ENCODE measurements at places on chromosomes 6 and 20.
A peak's percentile ranks its signal among the peaks of the same experiment; 100 is the strongest.

GRCh38 chr6:108895571-108895970, 47.3 kb downstream of the ARMC2 start:
- DNase-seq = no peak

- no peak for DNase-seq
Measured at GRCh38 chr20:23136893-23137745, 51.0 kb upstream of the CD93 start.

DNA sequence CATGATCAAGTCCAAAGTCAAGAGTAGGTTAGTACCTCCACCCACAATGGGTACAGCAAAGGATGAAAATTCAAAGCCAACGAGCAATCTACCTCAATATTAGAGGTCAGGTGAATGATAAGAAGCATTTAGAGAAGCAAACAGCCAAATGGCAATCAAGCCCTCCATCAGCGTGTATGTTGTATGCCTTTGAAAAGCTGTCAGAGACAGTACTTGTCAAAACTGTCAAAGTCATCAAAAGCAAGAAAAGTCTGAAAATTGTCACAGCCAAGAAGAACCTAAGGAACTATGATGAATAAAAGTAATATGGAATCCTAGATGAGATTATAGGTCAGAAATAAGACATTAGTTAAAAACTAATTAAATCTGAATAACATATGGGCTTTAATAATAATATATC, 99.3 kb downstream of the PCSK2 start:
- no peak for DNase-seq

DNA sequence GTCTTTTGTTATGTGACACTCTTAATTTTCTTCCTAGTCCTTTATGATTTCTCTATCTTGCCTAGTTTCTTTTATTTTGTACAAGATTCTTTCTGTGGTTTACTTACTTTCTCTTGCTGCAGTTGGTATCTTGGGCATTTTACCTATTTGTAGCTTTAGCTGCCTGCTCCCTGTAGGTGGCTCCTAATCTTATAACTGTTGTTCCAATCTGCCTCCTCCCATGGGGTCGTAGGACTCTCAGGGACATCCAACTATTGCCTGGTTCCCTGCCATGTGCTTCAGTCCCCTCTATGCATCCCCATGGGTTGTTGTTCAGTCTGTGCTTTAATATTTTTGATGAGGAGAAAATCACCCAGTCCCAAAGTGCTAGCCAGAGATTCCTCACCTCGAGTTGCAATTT, 31.4 kb downstream of the RIN2 start:
- DNase-seq = no peak

GRCh38 chr6:39902786-39903465, 31.3 kb downstream of the MOCS1 start:
- no peak for DNase-seq

- no peak for DNase-seq
Measured at GRCh38 chr6:130138116-130138908, 84.4 kb downstream of the SAMD3 start.

GRCh38 chr6:35794536-35795452, 2.3 kb downstream of the CLPS start:
- no peak for DNase-seq

GRCh38 chr6:168704678-168705077, 263.7 kb downstream of the SMOC2 start:
- DNase-seq = no peak

DNA sequence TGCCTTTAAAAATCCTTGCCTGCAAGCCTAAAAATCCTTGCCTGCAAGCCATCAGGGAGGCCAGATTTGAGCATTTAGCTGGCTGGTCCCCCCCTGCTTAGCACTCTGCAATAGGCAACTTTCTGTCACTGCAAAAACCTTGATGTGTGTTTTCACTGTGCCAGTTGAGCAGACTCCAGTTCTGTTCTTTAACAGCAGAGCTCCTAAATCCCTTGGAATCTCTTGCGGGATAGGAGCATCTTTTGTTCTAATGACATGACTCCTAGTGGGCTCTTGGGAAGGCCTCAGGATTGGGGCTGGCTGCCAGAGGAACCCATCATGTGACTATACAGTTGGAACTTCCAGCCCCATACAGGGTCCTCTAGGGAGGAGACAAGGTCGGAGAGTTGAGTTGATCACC, 50.4 kb downstream of the FAM184A start:
- no peak for DNase-seq

DNA sequence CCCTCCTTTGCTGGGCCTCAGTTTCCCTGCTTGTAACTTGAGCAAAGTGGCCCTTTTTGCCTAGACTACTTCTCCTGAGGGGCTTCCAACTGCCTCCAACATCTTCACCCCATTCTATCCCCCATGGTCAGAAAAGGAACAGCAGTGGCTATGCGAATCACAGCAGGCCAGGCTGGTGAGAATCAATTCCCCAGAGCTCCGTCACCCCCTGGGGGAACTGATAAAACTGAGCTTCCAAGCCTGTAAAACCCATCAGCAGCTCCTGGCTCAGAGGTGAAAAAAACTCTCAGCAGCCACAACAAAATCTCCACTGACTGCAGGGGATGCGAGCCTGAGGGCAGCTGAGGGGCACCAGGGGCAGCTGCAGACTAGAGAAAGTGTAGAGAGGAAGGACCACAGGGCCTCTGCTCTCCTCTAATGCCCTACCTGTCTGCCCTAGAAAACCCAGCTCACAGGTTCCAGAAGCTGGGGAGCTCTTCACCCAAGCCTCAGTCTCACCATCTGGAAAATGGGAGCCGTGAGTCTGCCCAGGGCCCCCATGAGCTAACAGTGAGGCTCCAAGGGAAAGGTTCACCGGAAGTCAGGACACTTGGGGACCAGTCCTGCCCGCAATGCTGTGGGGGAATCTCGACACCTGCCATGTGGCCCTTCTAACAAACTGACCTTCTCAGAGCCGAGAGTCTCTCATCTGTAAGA, 120.6 kb downstream of the GRM4 start:
- DNase-seq = no peak

GRCh38 chr20:1469925-1470571, 3.4 kb upstream of the NSFL1C start:
- no peak for DNase-seq

DNA sequence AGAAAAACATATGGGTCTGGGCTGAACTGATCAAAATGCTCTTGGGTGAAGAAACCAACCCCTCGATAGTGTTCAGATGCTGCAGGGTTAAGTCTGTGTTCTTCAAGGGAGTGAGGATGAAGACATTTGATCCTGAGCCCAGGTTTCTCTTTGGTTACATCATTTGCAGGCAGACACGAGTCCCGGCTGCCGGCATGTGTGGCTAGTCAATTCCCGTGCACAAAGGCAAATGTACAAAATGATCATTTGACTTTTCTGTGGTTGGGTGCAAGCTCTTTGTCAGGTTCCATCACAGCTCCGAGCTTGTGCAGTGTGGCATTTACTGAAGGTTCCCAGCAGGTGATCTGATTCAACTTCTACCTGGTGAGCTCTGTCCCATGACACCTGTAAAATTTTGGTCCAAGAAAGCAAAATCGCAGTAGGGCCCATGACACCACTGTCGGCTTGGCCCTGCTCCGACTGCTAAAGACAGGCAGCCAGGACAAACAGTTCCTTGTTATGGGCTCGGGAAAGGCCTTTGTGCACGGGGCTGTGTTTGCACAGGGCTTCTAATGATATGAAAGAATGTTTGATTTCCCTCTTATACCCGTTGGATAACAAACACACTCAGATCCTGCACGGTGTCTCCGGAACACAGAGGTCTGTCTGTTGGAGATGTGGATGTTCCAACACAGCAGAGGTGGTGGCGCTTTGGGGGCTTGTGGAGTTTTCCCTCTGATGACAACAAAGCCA, 46.9 kb downstream of the GJA10 start:
- DNase-seq = no peak

- DNase-seq = no peak
Measured at GRCh38 chr6:1903780-1904465, 294.2 kb downstream of the FOXC1 start.

GRCh38 chr6:157898169-157898568, 75.1 kb downstream of the SNX9 start:
- peak; percentile 21 for DNase-seq

DNA sequence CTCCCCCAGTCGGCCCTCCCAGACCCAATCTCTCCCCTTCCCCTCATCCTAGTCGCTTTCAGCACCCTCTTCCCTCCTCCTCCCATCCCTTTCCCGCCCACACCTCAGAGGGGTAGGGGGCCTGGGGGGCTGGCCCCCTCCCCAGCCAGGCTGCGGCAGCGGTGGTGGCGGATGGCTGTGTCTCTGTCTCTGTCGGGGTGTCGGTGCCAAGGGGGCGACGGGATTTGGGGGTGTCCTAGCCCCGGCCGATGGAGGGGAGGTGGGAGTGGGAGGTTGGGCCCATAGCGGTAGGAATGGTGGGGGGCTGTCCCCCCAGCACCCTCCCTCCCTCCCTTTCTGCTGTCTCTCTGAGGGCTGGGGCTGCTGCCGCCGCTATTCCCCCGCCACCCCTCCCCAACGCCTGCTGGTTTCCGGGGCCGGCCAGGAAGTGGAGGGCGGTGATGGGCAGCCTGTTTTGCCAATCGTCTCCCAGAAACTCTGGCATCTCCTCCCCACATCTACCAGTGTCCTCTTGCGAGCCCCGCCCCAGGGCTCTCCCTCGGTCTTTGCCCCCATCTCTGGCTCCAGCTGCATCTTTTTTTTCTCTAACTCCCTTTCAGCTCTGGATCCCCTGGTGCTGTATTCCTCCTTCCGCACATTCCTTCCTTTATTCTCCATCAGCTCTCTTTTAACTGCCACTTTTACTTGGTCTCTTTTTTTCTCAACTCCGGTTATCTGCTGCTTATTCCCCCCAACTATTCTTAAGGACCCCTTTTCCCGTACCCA, at the start of gene AGPAT1:
Gene AGPAT1 (minus strand): TSS at position 374 of the 765 bp plus-strand sequence. CDS start 4,588 bp downstream, outside the sequence.
- DNase-seq = peak; percentile 93

- no peak for DNase-seq
Measured at GRCh38 chr6:63529498-63529897, 42.8 kb upstream of the LOC128125822 start.

DNA sequence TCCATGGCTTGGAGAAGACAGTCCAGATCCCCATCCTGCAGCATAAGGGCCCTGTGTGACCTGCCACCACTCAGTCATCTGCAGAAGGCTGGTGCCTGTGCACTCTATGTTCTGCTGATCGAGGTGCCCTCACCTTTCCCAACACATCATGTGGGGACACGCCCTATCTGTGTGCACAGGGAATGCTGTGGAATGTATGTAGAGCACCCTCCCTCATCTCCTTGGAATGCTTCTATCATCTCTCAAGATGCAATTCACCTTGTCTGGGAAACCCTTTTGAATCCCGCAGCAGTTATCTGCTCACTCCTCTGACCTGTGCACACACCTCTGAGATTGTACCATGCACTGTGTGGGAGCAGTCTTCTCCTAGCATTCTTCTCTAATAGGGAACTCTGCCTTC, 207.2 kb upstream of the SSTR4 start:
- DNase-seq = no peak

DNA sequence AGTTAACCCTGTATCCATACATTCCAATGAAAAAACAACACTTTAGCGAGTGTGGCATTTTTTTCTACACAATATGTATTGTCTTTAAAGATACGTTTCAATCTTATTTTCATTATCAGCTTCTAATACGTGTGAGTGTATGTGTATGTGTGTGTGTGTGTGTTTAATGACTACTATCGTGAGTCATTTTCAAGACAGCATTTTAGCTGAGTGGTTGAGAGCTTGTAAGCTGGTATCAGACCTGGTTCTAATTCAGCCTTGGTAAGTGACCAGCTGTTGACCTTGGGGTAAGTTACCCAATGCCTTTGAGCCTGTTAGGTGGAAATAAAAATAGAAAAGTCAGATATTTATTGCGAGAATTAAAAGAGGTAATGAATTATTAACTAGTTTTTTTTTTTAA, 320.0 kb upstream of the NT5E start:
- DNase-seq = no peak

DNA sequence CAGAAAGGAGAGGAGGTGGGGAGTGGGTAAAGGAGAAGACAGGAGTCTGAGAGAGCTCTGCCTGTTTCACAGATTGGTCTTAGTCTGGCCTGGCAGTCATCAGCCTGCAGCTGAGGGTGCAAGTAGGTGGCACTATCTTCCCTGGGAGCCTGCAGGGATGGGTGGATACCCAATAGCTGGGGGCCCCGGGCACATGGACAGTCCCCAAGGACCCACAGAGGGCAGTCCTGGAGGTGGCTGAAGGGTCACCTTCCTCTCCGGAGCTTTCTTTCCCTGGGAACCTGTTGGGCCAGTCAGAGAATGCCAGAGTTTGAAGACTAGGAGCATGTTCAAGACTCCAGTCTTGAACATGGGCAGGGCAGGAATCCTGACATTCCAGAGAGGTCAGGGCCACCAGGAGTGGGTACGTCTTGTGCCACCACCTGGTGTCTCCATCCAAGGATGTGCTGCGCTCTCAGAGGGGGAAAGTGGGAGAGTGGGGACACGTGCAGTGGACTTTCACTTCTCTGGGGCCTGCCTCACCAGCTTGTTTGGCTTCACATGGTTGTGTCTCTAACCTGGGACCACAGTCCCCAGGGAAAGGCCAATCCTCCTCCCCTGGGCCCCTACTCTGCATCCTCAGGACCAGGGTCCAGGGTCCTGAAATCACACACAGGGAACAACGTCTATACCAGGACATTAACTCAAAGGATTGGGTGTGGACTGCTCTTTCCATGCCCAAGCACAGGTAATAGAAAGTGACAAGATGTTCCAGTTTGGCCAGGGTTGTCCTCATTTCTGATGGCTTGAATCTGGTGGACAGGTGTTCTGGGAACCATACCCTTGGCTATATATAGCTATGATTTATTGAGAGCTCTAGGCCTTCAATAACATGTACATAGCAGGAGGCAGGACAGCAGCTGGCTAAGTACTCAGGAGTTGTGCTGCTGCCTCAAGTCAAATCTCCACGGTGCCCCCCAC, 18.0 kb downstream of the AARS2 start:
- DNase-seq = no peak

DNA sequence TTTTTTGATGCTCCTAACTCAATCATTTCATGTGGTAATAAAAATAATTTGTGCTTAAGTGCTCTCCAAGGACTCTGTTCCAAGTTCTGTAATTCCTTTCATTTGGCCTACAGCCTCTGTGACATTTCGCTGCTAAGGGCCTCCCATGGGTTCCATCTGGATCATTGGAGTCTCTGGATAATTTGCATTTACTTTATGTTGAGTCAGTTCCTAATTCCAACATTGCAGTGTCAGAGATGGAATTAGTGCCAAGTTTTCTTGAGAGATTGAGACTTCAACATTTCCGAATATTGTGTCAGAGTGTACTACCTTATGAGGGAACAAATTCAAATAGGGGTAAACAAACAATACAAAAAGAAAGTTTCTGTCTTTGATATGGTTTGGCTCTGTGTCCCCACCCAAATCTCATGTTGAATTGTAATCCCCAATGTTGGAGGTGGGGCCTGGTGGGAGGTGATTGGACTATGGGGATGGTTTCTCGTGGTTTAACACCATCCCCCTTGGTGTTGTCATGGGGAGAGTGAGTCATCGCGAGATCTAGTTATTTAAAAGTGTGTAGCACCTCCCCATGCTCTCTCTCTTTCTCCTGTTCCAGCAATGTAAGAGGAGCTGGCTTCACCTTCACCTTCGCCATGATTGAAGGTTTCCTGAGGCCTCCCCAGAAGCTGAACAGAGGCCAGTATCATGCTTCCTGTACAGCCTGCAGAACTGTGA, 244.1 kb upstream of the TBX18 start:
- DNase-seq = no peak

DNA sequence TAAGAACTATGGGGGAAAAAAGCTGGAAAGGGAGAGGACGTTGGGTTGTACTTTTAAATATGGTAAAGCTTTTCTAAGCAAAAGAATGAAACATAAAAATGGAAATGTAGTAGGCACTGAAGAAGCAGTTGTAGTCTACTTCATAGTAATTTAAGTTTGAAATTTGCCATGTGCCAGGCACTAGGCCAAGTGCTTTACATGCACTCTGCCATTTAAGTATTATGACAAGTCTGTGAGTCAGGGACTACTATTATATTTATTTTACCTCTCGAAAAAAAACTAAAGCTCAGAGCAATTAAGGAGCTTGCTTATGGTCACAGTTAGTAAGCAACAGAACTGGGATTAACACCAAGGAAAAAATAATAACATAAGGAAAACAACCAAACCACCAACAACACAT, 257.8 kb downstream of the GMDS start:
- DNase-seq = no peak
